Cardiac septum (tissue), 1 donor: ENCODE measurements at places on chromosomes 11 and 22.

- no peak for DNase-seq
These were observed 25.9 kb downstream of the PHLDB1 start for GRCh38 chr11:118633319-118633690.

- DNase-seq: no peak
These were observed 82.0 kb downstream of the CELSR1 start for GRCh38 chr22:46455446-46455845.

GRCh38 chr11:65645710-65646109 is 7.8 kb downstream of the SIPA1 start:
- DNase-seq: no peak

DNA sequence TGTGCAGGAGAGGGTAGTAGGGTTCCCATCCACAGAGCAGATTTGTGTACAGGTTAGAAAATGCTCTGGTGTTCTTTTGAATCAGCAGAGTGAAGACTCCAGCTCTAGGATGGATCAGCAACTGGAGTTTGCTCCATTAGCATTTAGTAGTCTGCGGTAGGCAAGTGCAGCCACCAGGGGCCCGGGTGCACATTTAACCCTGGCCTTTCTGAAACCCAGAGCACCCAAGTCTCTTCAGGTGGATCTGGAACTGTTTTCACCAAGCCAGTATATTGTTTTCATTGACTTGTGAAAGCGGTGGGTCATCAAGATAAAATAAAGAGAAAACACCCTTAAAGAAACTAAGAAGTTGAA is 100.8 kb upstream of the CLPB start:
- no peak for DNase-seq

GRCh38 chr11:60858731-60859464 is 3.1 kb upstream of the PTGDR2 start:
- DNase-seq: no peak

GRCh38 chr11:79253280-79253679 is 187.6 kb downstream of the TENM4 start:
- no peak for DNase-seq

DNA sequence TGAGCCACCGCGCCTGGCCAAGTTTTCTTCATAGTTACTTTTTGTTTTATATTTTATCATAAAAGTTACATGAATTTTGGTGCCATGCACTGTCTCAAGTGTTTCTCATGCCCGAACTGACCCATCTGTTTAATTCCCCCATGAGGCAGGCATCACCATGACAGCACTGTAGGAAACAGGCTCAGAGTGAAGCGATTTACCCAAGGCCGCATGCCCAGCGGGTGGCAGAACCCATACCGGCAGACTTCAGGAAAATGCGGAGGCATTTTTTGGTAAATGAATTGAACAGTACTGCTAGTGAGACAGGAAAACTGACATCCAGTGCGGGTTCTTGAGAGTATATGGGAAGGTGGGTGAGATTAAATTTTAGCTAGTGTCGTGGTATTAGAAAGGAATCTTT is 19.0 kb downstream of the CECR2 start:
- no peak for DNase-seq

- DNase-seq: peak; percentile 89
These were observed 32.2 kb upstream of the LYVE1 start for GRCh38 chr11:10600570-10601248.

DNA sequence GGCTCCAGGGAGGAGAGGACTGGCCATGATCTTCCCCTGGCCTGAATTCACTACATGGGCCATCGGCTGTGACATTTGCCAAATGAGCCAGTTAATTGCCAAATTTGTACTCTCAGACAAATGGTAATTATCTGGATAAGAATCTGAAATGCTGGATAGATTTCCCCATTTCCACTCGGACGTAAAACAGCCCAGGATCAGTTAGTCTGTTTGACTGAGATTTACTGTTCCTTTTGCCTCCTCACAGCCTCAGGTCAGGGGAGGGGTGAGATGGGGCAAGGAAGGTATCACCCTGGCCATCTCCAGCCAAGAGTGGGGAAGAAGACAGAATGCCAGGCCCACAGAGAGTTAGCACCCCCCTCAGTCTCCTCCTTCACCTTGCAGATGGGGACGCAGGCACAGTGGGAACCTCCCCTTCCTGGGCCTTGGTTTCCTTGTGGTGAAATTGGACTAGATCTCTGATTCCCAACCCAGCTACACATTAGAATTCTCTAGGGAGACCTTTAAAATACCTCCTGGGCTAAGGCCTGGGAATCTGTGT is 5.2 kb downstream of the TRIM29 start:
- DNase-seq: peak; percentile 36

DNA sequence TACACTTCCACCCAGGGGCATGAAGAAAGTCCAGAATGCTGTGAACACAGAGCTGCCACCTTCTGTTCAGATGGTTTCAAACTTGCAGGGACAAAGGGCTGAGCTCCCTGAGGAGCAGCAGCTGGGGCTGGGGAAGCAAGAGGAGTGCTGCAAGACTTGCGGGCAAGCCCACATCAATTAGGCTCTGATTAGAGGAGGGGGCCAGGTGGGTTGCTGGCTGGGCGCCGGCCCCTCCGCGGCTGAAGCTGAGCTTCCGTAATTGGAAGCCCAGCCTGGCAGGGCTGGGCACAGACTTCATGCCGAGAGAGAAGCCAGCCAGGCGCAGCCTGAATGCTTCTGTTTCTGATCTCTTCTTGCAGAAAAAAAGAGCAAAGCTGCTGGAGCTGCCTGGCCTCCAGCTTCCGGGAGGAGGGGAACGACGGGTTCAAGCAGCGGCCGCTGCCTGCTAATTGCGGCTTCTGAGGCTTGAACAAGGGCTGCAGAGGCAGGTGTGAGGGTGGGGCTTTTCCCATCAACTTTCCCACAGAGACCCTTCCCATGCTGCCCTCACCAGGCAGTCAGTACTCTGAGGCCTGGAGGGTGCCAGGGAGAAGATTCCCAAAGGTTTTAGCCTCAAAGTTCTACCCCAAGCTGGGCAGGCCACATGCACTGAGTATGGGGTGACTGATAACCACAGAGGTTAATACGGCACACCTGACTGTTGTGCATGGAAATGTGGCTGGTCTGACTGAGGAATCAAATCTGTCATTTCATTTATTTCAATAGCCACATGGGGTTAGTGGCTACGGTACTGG is 91.1 kb upstream of the LMO1 start:
- no peak for DNase-seq

GRCh38 chr11:74822170-74822569 is 73.5 kb downstream of the RNF169 start:
- DNase-seq: no peak
